Effector memory CD8-positive, alpha-beta T cell (primary cell): ENCODE measurements at places on chromosomes 2 and 18.

GRCh38 chr2:8324164-8324856, 357.5 kb upstream of the ID2 start:
- no peak for DNase-seq

GRCh38 chr2:57869758-57870344, 176.8 kb upstream of the VRK2 start:
- no peak for DNase-seq

DNA sequence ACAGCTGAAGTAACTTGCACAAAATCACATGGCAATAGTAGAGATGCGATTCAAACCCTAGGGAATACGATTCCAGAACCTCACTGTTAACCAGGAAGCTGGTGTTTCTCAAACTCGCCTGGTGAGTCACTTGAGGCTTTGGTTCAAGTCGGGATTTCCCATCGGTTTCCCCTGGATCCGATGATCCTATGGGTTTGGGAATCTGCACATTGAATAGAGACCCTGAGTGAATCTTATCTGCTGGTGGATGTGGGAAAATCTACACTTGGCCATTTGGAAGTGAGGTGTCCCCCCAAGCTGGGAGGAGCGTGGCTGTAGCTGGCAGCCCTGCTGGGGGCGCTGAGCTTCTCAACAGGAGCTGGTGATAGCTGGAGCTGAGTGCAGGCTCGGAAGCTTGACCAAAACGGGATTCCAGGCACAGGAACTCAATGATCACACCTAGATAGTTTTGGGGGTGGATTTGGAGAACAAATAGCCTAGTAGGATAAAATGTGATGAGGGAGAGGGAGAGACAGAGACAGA, 135.4 kb downstream of the PRKCE start:
- DNase-seq: no peak

GRCh38 chr2:39275016-39275415, 31.2 kb upstream of the CDKL4 start:
- DNase-seq: no peak

- DNase-seq: no peak
Observed at GRCh38 chr2:233828546-233829192, 25.7 kb downstream of the HJURP start.

- no peak for DNase-seq
Observed at GRCh38 chr18:46431522-46432171, 225.4 kb downstream of the LOXHD1 start.

- DNase-seq: no peak
Observed at GRCh38 chr2:25797620-25798488, 80.4 kb downstream of the ASXL2 start.

DNA sequence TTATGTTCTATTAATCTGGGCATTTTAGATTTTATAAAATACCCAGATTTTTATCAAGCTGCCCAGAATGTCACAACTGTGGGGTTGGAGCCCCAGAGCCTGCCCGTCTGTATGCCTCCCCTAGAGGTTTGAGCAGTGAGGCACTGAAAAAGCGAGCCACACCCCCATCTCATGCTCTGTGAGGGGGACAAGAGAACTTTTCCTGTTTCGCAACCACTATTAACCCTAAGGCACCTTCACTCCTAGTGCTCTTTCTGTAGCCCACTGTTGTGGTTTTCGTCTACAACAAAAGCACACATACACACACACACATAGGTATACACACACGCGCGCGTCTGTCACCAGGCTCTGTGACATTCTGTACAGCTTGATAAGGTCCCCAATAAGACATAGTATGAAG, 38.0 kb downstream of the DCDC2C start:
- DNase-seq: no peak

- no peak for DNase-seq
Observed at GRCh38 chr2:132671151-132671835, 1.3 kb upstream of the LYPD1 start.

- DNase-seq: no peak
Observed at GRCh38 chr2:223681125-223681524, 79.0 kb upstream of the SCG2 start.

GRCh38 chr18:57768537-57769326, 34.4 kb downstream of the ATP8B1 start:
- DNase-seq: no peak

DNA sequence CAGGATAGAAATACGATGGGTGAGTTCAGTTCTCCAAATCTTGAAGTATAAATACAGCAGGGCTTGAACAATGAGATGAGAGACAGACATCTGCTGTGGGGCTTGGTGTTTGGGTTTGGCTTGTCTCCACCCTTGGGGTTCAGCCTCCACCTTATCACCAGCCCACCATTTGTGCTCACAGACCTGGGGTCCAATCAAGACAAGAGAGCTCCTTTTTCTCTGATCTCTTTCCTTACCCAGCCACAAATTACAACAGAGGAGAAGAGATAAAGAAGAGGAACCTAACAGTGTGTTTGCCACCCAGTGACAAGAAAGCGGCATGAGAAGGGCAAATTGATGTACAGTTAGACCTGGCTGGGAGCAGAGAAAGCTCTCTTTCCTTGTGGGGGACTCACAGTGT, 204.5 kb upstream of the CXCR4 start:
- no peak for DNase-seq

- DNase-seq: no peak
Observed at GRCh38 chr2:202005272-202005887, 28.3 kb upstream of the FZD7 start.

GRCh38 chr2:4964579-4964978, 727.6 kb upstream of the SOX11 start:
- no peak for DNase-seq

DNA sequence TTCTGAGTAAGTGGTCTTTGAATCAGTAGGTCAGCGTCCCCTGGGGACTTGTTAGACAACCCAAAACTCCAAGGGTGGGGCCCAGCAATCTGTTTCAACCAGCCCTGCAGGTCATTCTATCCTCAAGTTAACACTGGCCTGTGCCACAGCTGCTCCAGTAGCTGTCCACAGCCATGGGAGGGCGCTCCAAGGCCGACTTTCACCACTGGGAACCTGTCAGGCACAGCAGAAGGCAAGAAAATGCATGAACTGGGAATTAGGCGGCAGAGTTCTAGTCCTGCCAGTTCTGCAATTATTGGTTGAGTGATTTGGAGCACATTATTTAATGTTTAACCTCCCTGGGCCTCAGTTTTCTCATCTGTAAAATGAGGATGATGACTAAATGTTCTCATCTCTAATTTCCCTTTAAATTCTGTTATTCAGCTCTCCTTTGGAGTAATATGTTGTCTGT, 17.4 kb upstream of the MRPL33 start:
- peak; percentile 72 for DNase-seq

- no peak for DNase-seq
Observed at GRCh38 chr2:25441353-25441752, 99.6 kb upstream of the DNMT3A start.

DNA sequence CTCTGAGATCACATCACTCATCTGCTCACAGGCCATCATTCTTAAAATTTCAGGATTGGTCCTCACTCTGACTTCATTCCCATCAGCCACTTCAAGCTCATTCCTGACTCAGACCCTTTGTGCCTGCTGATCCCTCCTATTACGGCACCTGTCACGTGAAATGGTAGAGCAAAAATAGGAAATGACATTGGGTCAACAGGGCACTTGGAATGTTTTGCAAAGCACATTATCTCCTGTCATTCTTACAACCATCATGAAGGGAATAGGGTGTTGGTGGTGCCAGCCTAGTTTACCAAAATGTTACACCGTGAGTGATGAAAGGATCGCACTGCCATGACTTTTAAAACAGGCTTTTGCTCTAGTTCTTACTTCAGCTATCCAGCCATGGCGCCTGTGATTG, 61.1 kb downstream of the EIF5B start:
- DNase-seq: no peak

DNA sequence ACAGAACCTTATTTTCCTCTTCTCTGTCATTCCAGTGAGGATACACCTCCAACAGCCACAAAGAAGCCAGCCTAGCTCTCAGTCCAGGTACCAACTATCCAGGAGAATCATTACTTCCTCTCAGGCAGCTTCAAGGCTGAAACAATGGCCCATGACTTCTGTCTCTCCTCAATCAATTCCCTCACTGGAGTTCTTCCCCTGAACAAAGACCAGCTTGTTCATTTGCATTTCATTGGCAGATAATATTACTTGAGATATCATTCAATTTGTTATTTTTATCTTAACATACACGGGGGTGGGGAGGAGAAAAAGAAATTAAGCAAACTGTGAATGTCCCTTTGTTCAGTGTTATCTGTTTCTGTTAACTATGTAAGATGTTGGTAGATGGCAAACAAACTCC, 44.0 kb downstream of the CCDC141 start:
- DNase-seq: no peak
